ENCODE measurements at places on chromosomes 4 and X.

DNA sequence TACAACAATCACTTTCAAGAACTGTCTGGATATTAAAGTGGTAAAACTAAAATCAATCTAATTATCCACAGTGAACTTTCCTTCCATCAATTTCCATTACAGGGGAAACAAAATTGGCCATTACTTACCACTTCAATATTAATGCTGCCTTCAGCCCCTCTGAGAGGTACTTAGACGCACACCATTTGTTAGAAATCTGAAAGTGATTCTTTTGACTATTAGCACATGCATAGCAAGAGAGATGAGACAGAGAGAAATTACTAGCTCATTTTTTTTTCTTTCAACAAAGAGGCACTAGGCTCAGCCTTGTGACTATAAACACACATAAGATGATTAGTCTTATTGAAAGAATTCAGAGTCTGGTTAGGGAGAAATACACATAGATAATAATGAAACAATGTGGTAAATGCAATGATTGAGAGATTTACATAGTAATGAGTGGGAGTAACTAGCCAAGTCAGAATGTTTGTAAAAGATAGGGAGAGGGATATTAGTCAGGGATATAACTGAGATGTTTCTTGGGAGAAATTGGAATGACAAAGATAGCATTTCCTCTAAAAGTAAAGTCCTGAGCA lies 93.3 kb downstream of the YIPF7 start:
- DNase-seq, result no peak

GRCh38 chrX:148811236-148811635 lies 310.8 kb downstream of the AFF2 start:
- no peak for DNase-seq

- DNase-seq, result peak; percentile 15
Observed at GRCh38 chrX:49001521-49002090, 458 bp downstream of the GRIPAP1 start.

DNA sequence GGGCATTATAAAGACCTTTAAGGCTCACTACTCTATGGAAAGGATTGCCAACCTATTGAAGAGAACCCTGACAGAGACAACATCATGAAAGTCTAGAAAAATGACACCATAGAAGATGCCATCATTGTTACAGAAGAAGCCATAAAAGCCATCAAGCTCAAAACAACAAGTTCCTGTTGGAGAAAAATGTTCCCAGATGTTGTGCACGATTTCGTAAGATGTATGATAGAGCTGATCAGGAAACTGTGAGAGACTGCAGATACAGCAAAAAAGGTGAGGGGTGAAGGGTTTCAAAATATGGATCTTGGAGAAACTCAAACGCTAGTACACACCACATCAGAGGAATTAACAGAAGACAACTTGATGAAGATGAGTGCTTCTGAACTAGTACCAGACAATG lies 53.3 kb downstream of the WDFY3 start:
- DNase-seq, result no peak

DNA sequence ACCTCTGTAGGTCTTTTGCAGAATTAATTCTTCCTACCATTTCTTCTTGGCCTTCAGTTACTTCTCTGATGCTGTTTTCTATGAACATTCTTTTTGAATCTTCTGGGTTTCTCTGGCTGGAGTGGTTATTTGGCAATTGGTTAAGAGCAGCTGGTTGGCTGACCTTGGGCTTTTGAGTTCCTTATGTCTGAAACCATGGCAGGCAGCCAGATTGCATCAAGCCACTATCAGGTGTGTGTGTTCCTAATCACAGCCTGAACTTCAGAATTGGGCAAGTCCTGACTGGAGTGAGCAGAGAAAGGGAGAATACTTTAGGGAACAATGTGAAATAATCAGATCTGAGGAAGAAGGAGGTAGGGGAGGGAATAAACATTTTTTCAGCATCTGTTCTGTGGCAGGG lies 90.2 kb downstream of the ARHGAP10 start:
- no peak for DNase-seq

DNA sequence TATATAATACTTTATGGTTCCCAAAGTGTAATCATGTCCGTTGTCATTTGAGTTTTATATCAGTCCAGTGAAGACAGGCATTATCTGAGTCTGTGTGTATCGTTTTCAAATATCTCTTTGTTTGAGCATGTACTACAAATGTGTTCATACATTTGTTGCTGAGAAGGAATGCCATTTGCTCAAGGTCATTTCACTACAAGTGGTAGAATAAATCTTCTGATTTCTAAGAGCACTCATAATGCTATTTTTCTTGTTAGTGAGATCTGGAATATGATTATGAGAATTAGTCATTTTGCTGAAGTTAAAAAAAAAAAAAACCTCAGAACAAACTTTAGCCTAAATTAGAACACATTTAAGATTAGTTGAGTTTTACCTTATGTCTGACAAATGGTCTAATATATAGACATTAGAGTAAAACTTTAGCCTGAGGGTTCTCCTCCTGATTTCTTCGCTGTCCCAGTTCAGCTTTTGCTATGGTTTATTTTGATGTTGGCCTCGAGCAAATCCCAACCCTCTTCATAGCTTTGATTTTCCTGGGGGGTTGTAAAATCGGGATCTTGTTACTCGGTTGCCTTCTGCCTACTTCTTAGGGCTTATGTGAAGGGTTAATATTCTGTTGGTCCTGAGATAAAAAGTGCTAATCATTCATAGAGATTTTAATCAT lies 87.1 kb downstream of the TMEM131L start:
- DNase-seq, result no peak
